ENCODE measurements at places on chromosomes 1 and 21.

GRCh38 chr1:227166559-227166958 lies 151.7 kb downstream of the CDC42BPA start:
- DNase-seq, result no peak

- no peak for DNase-seq
Measured at GRCh38 chr21:41825881-41826280, 53.3 kb downstream of the PRDM15 start.

DNA sequence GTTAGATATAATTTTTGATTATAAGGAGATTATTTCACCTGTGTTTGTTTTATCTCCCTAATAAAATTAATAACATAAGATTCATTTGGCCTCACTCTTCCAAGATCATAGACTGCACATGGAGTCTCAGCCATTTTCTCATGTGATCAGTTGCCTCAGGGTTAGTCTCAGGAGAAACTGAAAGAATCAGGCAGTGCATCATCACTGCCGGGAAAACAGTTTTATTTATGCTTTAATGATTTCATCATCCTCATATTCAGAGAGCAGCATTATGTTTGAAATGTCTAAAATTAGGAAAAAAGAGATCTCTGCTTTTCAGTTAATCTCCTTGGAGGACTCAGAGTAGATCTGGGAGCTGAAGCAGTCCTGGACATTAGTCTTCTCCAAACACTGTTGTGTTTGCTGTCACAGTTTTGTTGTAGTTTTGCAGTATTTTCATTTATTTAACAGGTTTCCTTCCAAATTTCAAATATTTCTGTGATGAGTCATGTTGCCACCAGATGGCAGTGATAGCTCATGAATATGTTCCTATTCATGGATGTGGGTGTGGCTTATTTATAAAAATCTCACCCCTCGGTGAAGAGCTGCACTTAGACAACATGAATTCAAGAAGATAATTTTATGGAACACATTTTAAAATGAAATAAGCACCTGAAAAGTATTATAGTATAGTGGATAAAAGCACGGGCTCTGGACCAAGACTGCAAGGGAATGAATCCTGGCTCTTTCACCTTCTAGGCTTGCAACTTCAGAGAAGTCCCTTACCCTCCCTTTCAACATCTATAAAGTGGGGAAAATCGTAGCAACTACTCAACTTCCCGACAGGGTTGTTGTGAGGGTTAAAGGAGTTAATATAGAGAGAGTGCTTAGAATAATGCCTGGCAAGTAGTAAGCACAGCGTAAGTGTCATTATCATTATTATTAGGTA lies 31.2 kb downstream of the CHD1L start:
- peak; percentile 73 for DNase-seq

DNA sequence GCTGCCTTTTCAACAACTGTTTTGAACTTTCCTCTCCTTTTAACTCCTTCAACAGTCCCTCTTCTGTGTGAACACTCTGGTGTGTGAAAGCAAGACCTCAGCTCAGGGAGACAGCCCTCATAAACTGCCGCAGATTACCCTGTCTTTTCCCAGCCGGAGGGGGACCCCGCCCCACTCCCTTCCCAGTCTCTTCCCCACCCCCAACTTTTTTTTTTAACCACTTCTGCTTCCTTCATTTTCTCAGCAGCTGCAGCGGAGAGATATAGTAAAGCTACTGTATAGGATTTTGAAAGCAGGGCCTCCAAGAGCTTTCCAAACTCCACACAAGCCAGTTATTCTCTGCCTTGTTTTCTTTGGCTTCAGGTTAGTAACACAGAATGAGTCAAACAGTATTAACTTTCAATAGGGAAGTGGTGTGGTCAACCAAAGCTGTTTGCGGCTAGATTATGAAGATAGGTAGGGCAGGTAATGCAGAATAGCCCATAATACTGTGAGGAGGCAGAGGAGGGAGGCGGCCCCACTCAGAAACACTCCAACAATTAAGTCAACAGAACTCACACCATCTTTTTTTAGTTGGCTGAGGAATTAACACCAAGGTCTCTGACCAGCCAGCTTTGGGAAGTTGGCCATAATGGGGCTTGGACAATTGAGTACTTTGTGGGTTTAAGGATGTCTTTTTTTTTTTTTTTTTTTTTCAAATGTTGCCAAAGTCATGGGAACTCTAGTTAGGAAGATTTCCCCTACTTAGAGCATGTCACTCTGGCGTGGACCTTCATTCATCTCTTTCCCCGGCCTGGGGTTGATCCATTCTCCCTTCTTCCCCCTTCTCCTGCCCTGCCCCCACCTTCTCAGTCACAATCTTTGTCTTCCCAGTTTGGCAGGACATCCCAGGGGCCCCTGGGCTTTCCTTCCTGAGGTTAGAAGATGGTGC lies 177.0 kb downstream of the CLIC6 start:
- DNase-seq, result peak; percentile 97

DNA sequence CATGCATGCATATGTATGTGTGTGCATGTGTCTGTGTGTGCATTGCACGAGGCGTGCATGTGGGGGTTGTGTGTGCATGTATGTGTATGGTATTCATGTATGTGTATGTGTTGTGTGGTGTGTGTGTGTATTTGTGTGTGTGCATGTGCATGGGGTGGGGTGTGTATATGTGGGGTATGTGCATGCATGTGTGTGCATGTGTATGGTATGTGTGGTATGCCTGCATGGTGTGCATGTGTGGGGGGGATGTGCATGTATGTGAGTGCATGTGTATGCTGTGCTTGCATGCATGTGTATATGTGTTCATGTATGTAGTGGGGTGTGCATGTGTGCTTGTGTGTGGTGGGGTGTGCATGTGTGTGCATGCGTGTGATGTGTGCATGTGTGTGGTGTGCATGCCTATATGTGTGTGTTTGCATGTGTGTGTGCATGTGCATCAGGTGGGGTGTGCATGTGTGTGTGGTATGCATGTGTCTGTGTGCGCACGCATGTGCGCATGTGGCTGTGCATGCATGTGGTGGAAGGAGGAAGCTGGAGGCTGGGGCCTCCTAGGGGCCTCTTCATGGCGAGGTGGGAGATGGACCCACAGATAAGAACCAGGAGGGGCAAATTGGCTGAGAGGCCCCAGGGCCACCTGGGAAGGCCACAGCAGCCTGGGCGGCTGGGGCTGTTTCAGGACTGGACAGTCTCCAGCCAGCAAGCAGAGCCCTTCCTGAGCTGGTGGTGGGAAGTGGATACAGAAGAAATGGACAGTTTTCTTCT lies 35.9 kb upstream of the ARF1 start:
- DNase-seq, result no peak

GRCh38 chr1:107365527-107366240 lies 224.8 kb downstream of the NTNG1 start:
- no peak for DNase-seq

DNA sequence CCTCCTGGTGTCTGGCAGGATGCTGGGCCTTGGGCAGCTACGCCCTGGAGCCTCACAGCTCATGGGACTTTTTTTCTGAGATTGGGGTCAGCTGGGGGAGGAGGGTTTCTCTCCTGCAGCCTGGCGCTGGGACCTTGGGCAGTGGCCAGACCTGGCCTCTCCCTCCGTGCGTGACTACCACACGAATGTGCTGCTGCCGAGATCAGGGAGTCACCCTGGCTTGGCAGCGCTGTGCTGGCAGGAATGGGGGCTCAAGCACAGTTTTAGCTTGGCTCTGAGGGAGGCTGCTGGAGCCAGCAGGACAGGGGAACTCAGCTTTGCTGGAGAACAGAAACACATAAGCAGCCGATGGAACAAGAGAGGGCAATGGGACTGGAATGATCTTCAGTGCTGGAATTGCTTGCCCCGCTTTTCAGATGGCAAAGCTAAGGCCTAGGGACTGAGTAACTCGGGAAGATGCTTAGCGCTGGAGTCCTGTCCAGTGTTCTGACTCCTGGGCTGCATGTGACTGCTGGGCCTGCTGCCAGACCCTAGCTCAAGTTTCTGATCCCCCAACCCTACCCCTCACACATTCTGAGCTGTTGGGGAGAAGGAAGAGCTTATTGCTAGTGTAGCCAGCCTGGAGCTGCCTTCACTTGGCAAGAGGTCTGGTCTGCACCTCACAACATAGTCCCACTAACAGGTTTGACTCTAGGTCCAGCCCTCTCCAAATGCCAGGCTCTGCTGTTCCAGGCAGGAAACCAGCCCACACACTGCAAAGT lies 69.9 kb downstream of the NAV1 start:
- no peak for DNase-seq

DNA sequence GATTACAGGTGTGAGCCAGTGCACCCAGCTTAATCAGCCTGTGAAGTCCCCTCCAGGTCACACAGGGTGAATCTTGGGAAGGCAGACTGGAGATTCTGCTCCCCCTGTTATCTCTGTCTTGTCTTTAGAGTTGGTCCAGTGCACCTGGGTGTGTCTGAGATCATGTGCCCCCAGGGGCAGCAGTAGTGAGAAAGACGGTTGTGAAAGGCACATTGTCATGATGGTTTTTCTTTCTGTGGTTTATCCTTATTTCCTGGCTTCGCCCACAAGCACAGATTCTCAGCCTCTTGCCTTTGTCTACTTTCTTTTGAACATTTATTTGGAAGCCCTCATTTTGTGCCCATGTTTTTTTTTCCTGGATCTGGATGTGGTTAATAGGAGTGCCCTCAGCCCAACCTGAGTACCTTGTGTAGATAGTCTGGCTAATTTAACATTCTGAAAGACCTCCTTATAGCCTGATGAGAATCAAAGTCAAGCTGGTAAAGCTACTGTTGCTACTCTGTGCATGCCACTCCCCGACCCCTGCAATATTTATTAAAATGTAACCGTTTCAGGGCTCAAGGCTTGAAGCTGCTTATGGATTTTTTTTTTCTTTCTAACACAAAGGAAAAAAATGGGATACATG lies 23.7 kb downstream of the UCK2 start:
- peak; percentile 90 for DNase-seq

DNA sequence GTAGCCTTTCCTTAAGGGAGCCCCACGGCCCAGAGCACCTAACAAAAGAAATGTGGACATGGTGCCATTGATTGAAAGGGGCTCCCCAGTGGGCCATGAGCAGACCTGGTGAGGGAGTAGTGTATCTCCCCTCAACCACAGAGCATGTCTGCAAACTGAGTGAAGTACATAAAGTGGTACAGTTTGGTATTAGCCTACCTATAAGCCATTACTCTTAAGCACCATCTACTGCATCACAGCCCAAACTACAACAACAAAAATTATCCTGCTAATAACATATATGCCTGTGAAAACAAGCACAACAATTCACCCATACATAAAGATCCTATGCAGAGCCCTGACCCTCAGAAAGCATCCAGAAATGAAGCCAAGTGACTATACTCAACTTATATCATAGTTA lies 407.8 kb downstream of the PTPRC start:
- no peak for DNase-seq

DNA sequence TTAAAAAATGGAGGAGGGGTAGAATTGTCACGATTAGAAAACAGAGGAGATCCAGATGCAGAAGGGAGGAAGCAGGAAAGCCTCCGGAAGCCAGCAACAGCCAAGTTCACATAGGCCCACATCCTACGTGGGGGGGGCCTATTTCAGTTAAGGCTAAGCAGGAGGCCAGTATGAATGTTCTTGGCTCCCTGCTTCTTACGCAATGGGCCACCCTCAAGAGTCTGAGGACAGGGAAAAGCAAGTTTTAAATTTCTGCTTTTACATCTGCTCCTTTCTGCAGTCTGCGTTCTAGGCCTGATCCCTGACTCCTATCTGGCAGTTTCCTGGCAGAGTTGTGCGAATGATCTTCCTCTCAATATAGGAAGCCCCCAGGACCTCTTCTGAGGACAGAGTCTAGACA lies 30.6 kb downstream of the RABIF start:
- DNase-seq, result no peak

- DNase-seq, result no peak
Measured at GRCh38 chr1:87791931-87792740, 463.5 kb downstream of the LMO4 start.

DNA sequence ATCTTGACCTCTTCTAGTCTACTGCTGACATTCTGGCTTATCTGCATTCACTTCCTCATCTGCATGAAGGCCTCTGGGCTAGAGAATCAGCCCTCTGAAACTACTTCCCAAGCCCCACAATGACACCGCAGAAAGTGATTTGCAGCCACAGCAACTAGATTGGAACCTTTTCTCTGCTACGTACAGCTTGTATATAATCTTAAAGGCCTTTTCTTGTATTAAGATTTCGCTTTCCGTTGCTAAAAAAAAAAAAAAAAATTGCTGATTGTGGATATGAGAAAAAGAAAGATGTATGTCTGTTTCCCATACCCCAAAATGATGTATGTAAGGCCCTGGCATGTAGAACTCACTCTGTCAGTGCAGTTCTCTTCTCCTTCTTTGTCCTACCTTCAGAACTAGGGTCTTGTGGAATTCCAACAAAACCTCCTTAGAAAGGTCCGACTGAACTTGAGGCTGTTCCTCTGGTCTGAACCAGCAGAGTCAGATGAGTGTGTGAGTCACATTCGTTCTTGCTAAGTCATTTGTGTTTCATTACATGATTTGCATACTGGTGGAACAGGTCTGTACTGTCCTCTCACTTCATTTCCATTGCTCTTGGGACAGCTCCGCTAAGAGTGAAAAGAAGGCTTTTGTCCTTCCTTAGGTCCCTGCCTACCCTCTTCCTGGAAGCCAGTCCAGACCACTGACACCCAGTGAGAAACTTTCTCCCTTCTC lies 62.7 kb downstream of the PLPP3 start:
- DNase-seq, result peak; percentile 83

- no peak for DNase-seq
Measured at GRCh38 chr1:69523032-69523431, 44.7 kb upstream of the LRRC7 start.

GRCh38 chr1:56834137-56834900 lies 15.1 kb upstream of the FYB2 start:
- no peak for DNase-seq

DNA sequence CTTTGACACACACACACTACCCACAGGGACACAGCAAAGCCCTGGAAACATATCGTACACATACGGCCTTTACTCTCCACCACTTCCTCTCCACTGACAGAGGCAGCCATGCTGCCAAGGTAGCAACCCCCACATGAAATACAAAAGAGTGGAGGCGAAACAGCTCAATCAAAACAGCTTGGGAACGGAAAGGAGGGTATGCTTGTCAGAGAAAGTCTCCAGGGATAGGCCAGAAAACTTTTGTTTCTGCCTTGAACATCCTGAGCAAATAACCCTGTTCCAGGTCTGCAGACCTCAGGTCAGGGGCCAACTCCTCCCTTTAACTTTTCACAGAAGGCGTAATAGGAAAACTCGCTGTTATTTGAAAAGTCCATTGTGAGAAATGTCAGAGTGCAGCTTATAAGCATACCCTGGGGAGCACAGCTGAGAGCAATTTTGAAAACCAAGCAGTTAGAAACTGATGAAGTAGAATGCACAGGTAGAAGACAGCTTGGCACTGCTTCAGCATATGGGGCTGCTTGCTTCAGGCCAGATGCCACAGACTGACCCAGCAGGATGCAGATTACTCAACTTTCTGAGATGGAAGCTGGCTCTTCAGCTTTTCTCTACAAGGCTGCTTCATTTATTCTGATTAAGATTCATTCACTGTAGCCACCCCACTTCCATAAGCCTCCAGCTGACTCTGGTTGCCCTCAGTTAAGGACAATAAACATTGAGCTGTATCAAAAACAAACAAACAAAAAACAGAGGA lies 18.0 kb downstream of the KIAA0319L start:
- DNase-seq, result peak; percentile 26
